ENCODE measurements at places on chromosomes 11 and 22. TPM values are rescaled to one million over a fixed set of nuclear protein-coding genes. Genes with fewer than 3 reads are reported as not detected.

Gene SCUBE2
- 2.5 TPM for total RNA-seq

Gene KLHL35
- total RNA-seq: 0.67 TPM

Gene OR2AG1
- total RNA-seq: not detected

Gene MS4A14
- total RNA-seq: 0.17 TPM

Gene DDTL
- total RNA-seq: 4.7 TPM

Gene MACROD1
- total RNA-seq: 18.6 TPM

DNA sequence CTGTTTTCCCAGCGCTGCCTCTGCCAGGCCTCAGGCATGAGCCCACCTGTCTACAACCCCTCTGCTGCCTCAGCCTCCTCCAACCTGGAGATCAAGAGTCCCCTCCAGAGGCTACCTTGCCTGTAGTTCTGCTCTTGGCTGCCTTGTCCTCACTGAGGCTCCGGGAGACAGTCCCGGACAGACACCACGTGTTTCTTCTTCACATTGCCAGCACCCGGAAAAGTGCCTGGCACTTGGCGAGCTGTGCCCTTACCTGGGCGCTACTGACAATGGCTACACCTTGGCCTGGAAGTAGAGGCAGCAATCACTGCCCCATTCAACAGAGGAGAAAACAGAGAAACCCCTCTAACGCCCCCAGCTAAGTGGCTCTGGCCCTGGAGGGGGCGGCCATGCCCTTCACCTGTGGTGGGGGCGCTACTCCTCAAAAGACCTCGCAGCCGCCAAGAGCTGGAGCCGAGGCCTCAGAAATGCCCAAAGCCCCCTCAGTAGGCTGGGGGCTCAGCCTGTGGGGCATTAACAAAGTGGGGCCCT lies 3.0 kb upstream of the NAP1L4 start:
- no peak for DNase-seq

GRCh38 chr11:727281-727701 lies 20.0 kb upstream of the TALDO1 start:
- DNase-seq: no peak

- no peak for DNase-seq
Measured at GRCh38 chr22:23516304-23516703, 63.8 kb downstream of the IGLL1 start.

- peak; percentile 10 for DNase-seq
Measured at GRCh38 chr11:44630511-44631210, 65.2 kb downstream of the CD82 start.

DNA sequence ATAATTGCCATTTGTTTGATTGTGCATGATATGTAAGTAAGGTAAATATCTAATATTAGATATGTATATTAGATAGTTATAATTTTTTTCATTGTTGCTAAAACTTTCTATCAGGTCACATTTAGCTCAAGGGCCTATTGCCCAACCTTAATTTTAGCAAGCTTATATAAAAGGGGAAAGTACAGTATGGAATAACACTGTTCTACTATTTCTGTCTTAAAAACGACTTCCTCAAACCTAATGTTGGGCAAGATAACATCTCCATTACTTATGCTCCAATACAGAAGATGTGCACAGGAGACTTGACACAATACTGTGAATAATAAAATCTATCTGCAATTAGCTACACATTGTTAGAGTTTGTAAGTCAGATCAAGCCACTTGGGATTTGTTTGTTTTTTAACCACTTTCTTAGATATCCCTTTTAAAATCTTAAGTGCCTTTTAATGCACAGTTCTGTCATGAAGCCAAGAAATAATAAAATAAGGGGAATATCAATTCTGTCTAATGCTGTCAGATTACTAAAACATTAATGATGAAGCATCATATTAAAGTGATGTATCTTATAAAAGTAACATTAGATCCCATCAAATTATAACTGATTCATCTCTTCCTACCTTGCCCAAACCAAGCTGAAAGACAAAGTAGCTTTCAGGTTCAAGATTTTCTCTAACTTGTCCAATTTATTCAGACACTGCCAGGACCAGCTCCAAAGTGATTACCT lies 98.1 kb downstream of the SIK3 start:
- no peak for DNase-seq

GRCh38 chr22:44919691-44920090 lies 90.1 kb downstream of the PHF21B start:
- DNase-seq: no peak

DNA sequence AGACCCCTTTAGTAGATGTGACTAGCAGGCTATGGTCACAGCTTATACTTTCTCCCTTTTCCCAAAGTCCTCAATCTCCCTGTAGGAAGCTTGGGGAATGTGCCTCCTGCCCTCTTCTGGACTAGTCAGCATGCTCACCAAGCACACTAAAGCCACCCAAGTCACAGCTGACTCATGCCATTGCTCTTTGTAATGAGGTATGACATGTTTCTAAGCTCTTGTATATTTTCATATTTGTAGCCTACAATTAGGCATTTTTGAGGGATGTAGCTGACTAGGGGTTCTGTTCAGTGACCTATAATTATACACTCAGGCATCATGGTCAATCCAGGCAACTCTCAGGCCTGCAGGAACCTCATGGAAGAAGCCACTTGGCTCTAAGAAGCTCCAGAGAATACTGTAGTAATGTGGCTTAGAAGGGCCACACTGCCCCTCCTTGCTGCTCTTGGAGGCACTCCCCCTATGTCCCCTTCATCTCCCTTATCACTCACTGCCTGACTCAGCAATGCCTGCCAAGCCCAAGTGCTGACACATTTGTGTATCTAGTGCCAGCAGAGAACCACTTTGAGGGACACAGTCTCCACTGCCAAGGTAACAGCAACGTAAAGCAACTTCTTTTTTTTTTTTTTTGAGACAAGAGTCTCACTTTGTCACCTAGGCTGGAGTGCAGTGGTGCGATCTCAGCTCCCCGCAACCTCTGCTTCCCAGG lies 86.2 kb downstream of the RPL27A start:
- no peak for DNase-seq

GRCh38 chr11:64838600-64839334 lies 5.7 kb downstream of the CDC42BPG start:
- DNase-seq: no peak

- DNase-seq: no peak
Measured at GRCh38 chr11:67644472-67645418, 5.2 kb upstream of the TBX10 start.

DNA sequence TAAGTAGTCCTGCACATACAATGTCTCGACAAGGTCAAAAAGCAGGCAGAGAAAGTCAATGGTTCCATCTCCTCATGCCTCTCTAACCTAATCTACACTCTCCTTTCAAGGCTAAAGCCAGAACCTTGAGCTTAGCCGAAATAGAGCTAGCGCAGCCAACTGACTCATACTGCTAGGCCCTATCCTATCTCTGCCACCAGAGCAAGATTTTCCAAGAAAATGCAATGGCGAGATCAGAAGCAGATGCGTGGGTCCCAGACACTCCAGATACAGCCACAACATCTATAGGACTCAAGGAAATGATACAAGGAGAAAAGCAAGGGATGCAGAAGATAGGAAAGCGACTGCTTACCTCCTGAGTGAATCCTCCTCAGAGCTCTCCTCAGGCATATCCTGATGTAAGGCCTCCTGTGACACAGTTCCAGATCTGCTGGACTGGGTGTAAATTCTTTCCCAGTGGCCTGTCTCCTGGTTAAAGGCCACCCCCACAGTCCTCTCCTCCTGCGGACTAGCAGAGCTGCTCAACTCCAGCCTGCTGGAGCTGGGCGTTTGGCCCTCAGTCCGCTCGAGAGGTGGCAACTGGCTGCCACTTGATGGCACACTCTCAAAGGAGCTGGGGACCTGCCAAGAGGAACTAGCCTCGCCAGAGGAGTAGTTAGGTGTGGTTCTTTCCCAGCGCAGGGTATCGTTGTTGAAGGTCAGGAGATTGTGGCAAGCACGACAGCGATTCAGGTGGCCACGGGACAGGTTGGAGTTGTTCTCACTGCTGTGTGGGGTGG lies 52.0 kb downstream of the AMBRA1 start:
- peak; percentile 91 for DNase-seq
